COLO829 (cell line): ENCODE measurements at places on chromosomes 12 and 14.

DNA sequence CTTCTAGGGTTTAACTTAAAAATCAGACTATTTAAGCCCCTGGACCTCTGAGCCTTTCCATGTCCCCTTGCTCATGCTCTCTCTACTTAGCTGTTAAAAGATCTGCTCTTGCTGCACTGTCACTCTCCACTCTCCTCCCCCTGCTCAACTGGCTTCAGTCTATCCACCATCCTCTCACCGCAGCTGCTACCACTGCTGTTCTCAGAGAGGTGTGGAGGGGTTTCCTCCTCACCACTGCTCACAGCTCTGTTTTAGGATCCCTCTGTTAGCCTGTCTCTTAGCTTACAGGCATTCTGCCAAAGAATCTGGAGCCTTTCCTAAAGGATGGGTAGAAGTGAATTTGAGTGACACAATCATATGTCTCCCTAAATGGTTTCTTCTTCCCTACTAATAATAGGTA lies 43.7 kb upstream of the ATP2B1 start:
- DNase-seq = no peak

GRCh38 chr12:107554941-107555340 lies 130.7 kb upstream of the PWP1 start:
- DNase-seq = no peak

DNA sequence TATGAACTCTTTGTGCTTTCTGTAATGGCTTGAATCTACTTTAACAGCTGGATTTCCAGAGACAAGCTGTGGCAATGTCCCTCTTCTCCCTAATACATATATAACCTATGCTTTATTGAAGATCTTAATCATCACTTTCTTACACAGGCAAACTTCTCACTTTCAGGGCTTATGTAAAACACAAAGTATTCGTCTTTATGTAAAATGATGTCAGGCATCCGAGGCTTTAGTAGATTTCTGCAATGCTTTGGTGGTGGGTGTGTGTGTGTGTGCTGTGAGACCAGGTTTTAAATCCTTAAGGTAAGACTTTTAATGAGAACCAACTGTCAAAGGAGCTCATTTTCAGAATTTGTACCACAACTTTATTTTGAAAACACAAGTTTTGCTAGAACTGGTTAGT lies 70.0 kb upstream of the HMGA2 start:
- DNase-seq = no peak

- no peak for DNase-seq
These were observed 364.5 kb upstream of the DIO2 start for GRCh38 chr14:80575763-80576162.

- peak; percentile 64 for DNase-seq
These were observed 44.0 kb downstream of the ARMH4 start for GRCh38 chr14:58107947-58108552.

- no peak for DNase-seq
These were observed 1.3 kb downstream of the BDKRB2 start for GRCh38 chr14:96205978-96206360.

DNA sequence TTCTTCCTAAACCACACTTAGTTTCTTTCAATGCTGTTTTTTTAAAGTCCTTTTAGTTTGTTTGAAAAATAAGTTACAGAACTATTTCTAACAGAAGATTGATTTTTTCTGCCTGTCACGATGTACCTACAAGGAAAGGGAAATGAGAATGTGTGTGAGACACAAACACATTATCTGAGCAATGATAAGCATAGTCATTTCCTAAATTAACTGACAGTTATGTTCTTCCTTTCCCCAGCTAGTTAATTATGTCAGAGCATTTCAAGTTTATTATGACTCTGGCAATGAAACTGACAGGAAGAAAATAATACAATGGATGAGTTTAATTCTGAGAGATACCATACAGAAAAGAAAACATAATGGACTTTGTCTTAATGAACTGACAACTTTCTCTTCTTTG lies 21.3 kb upstream of the LDHB start:
- no peak for DNase-seq

- no peak for DNase-seq
These were observed 61.4 kb upstream of the BEGAIN start for GRCh38 chr14:100648474-100649172.

GRCh38 chr14:84027351-84027750 lies 1502.6 kb upstream of the FLRT2 start:
- DNase-seq = no peak

- DNase-seq = no peak
These were observed 701 bp downstream of the SPRING1 start for GRCh38 chr12:116736962-116737773.
